ENCODE measurements at places on chromosomes 12 and 14. TPM values are rescaled to one million over a fixed set of nuclear protein-coding genes. Genes with fewer than 3 reads are reported as not detected.

SERPINA1 gene
- 0.59 TPM for total RNA-seq

LYZ gene
- not detected for total RNA-seq

TAS2R42 gene
- not detected for total RNA-seq

CEP170B gene
- 19.0 TPM for total RNA-seq

FGF6 gene
- total RNA-seq, result not detected

LUM gene
- total RNA-seq, result 0.27 TPM

SRRM4 gene
- not detected for total RNA-seq

PSMA6 gene
- 257 TPM for total RNA-seq

Measured in A549 treated with CpdA at 1 μM for 4 hours (cell line).